ENCODE measurements at places on chromosomes 1 and 21.

DNA sequence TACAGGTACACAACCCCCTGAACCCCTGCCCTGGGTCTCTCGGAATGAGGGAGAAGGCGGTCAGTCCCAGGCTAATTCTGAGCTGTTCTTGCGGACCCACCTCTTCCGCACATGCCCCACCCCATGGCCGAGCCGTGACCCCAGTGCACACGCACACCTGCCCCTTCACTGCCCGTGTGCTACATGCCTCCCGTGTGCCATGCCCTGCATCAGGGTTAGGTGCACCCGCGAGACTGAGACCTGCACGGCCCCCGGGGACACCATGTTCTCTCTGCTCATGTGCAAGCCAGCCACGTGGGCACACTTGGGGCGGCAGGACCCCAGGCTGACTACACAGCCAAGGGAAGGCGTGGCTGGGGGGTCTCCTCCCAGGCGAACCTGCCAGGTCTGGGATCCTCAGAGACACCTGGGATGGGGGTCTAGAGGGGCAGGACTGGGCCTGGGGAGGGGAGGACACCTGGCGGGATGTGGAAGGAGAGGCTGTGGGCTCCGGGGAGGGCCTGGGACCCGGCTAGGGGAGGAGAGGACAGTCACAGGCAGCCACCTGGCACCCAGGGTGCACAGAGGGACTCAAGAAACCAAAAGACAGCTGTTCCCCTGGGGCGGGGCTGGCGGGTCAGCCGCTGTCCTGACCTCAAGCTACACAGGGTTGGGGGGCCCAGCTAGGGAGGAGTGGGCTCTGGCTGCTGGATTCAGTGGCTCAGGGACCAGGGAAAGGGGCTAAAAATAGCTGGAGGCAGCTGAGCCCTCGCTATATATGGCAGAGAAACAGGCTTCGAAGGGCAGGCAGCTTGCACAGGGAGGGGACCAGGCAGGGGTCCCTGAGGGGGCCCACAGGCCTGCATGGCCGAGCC lies 133.4 kb downstream of the CASZ1 start:
- DNase-seq, result no peak

DNA sequence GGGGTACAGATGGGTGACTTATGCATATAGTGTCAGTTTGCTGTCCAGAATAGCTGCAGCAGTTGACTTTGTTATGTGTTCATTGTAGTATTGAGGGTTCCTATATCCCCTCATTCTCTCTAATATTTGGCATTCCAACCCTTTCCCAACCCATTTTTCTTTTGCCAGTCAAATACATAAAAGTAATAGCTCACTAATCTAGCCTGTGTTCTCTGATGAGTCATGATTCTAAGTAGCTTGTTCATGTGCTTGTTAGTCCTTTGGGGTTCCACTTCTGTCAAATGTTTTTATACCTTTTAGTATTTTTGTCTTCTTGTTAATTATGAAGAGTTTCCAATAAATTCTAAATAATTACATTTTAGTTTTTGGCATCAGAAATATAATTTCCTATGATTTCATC lies 99.2 kb upstream of the MROH9 start:
- DNase-seq, result no peak

- no peak for DNase-seq
Observed at GRCh38 chr21:43352568-43353281, 74.2 kb downstream of the SIK1 start.

DNA sequence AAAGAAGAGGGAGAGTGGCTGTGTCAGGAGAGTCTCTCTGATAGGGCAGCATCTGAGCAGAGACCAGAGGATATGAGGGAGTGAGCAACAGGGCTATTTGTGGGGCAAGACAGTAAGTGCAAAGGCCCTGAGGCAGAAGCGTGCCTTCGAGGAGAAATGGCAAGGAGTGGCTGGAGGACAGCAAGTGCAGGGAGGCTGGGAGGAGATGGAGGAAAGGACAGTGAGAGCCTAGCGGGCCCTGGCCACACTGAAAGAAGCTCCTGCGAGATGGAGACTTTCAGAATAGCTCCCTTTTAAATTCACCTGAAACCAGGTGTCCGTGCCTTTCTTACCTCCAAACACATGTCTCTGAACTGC lies 25.2 kb downstream of the EXOC8 start:
- no peak for DNase-seq

- DNase-seq, result no peak
Observed at GRCh38 chr1:86757272-86757984, 53.1 kb downstream of the SH3GLB1 start.

DNA sequence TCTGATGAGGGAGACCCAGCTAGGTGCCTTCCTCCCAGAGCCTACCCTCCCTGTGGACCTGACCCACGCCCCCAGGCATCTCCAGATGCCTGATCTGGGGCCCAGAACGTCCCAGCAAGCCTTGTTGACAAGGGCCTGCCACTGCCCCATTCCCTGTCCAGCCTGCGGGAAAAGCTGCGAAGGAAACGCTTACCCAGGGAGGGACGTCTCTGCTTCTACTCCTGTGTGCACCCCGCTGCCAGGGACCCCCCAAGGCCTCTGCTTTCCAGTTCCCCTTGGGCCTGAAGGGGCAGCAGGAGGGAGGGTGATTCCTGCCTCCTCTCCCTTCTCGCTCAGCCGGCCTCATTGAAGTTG lies 11.6 kb upstream of the CLSTN1 start:
- DNase-seq, result no peak

DNA sequence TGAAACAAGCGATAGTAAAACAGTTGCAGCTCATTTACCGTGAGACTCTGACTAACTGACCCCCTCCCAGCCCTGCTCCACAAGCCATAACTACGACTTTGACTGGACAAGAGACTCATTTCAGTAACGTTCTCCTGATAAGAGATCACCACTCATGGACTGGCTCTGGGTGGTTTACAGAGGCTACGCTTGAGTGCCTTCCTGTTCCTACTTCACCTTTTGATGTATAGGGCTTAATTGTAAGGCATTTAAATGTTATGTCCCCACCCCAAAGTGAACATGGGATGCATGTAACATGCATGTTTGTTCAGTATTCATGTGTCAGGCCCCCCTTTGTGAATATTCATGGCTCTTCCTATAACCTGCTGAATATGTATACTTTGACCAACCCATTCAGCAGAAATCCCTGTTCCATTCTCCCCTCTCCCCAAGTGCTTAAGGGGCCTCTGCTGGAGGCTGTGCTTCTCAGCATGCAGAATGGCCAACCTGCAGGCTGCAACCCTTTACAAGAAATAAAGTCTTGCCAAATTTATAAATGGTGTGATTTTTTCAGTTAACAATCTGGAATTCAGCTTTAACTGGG lies 50.7 kb upstream of the SPOCD1 start:
- DNase-seq, result no peak

DNA sequence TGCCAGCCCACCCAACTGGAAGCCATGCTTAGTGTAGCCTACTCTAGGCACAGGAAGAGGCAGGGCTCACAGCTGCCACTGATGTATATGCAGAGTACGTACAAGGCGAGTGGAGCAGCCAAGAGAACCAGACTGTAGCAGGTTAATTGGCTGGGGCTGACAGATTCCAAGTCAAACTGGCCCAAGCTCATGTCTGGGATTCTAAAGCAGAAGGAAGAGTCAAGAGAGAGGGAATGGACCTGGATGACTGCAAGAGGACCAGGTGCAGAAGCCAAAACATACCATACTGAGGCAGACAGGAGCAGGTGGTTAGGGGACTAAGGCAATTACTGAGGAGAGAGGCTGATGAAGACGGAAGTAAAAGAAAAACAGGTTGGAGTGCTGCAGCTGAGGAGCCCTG lies 51.3 kb upstream of the LRRN2 start:
- DNase-seq, result no peak

- no peak for DNase-seq
Observed at GRCh38 chr1:35282172-35282571, 13.7 kb downstream of the ZMYM4 start.

GRCh38 chr1:2544875-2545640 lies 11.1 kb upstream of the TNFRSF14 start:
- no peak for DNase-seq

- no peak for DNase-seq
Observed at GRCh38 chr1:180802813-180803212, 109.9 kb upstream of the KIAA1614 start.

- no peak for DNase-seq
Observed at GRCh38 chr1:47578026-47578720, 140.3 kb downstream of the FOXD2 start.

- no peak for DNase-seq
Observed at GRCh38 chr1:227764019-227764391, 28.8 kb downstream of the SNAP47 start.

DNA sequence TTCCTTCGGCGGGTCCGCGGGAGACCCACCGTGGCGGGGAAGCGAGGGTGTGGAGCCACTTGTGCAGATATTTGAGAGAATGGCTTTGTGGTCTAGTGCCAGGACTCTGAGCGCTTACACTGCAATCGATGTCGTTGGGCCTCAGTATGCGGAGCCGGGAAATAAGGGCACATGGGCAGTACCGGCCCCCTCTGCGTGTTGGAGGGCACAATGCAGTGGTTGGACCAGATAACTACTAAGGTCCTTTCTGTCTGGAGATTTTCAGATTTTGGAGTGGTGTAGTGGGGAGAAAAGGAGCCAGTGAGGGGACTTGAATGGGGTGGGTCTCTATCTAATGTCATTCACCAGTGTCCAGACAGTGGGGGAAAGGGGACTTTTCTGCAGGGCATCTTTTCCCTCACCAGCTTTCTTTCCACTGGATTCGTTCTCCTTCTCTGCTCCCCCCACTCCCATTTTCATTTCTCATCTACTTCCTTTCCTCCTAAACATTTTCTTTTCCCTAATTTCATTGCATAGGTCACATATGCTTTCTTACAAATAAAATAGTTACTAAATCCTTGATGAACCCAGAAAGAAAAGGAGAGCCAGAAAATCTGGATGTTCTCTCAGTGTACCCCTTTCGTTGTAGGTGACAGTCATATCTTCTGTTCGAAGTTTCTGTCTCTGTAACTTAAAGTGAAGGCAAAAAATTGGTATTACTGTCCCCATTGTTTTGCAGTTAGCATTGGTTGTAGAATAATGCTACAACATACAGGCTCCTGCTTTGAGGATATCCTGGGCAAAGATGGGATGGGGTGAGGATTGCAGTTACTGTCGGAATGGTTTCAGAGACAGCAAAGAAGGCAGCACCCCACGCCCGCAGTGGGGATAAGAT lies 1.4 kb downstream of the ATF3 start:
- DNase-seq, result no peak

DNA sequence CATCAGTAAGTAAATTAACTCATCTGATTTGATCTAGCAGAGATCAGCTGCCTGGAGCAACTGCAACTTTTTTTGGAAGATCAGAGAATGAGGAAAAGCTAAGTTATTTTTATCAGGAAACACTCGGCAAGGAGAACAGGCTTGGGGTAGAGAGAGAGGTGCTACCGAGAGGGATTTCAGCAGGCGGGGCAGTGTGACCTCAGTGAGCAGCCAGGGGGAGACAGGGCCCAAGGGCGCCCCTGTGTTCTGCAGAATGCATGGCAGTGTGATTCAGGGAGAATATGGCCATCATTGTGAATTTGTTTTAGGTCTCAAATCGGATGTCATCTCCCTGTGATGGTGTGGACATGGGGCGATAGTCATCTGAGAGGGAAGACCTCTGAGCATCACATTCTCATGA lies 484.1 kb upstream of the VAMP3 start:
- no peak for DNase-seq

DNA sequence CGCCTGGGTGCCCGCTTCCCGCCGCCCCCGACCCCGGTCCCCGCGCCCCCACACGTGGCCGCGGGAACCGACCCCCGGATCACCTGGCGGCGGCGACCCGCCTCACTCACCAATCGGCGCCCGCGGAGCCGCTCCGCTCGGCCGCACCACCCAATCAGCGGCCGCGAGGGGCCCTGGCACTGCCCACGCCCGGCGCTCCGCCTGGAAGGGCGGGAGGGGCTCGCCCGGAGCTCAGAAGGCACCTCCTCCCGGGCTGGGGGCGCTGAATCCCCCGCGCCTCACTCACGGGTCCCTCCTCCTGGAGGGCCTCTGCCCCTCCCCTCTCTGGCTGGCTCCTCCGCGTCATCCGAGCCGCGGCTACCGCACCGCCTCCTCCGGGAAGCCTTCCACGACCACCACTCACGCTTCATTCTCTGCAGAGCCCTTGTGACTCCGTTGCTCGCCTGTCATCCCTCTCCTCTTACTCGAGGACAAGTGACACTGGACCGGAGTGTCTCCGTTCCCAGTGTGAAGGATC lies 374 bp downstream of the SH2D5 start:
- peak; percentile 16 for DNase-seq

DNA sequence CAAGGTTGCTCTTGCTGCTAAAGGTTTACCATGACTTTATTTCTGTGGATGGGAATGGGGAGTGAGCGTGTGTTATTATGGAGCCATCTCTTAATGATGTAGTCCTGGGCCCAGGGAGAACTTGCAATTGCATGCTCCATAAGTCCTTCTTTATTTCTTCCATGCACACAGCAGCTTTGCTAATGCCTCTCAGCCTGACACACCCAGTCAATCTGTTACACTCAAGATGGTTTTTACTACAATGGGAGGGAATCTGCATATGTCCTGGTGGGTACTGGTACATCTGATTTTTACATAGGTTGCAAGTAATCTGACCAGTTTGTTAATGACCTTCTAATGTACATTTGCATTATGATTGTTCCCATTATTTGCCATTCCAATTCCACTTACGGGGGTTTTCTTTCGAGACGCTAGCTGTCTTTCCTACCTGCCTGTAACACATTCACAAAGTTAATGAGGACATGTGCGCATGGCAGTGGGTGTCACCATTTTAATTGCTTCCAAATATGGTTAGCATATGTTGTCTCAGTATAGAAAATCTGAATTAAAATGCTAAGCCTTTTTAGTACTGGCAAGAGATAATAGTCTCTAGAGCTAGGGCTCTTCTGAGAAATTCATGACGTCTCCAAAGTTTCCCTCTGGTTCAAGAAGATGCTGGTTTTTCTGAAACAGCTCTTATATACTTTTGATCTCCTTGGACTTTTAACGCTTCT lies 188.2 kb downstream of the GRIK1 start:
- no peak for DNase-seq

GRCh38 chr1:192488058-192488457 lies 87.5 kb upstream of the RGS1 start:
- DNase-seq, result no peak

GRCh38 chr21:45269861-45270260 lies 17.8 kb downstream of the POFUT2 start:
- DNase-seq, result no peak

DNA sequence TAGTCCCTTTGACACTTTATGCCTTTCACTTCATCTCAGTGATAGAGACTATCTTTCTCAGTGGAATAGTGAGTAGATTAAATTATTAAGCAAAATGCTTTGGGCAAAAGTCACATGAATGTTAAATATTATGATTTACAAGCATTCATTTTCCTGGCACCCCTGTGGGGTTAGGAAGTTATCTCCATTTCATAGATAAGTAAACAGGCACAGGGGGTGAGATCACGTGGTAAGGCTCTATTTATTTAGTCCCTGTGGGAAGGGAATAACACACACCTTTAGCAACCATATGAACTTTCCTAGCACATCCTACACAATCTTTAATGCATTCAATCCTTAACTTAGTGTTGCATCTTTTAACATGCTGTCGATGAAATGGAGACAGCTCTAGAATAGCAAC lies 12.3 kb downstream of the PSMB2 start:
- DNase-seq, result no peak
